ENCODE measurements at places on chromosomes 5 and 9.

DNA sequence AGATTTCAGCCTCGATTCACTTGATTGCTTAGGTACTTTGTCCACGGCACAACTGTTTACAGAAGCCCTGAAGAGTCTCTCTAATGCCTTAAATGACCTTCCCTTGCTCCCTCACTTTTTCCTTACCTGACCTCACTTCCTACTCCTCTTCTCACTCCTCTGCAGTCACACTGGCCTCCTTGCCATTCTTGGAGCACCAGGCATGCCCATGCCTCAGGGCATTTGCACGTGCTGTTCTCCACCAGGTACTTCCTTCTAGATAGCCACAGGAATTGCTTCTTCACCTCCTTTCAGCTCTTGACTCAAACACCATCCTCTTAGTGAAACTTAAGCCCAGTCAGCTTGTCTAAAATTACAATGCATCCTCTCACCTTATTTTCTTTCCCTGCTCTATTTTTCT lies 52.4 kb upstream of the TRAF1 start:
- no peak for DNase-seq

DNA sequence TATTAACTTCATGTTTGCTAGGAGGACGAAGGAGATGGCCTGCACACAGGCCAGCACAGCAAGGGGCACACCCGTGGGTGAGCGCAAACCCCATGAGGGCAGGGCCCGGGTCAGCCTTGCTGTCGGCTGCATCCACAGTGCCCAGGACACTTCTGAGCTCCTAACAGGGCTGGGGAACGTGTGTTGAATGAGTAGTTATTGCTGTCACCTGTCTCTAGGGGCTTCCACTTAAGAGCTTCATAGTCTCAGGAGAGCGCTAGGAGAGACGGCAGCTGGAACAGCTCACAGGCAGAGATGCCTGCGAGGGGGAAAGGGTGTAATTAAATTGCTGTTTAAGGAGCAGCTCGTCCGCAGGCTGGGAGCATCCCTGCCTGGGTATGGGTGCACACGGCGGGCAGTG lies 91.4 kb upstream of the NEURL1B start:
- DNase-seq = no peak

- no peak for DNase-seq
These were observed 298.6 kb downstream of the AGTPBP1 start for GRCh38 chr9:85443190-85443598.

GRCh38 chr9:108149326-108149725 lies 659.8 kb upstream of the KLF4 start:
- DNase-seq = no peak

DNA sequence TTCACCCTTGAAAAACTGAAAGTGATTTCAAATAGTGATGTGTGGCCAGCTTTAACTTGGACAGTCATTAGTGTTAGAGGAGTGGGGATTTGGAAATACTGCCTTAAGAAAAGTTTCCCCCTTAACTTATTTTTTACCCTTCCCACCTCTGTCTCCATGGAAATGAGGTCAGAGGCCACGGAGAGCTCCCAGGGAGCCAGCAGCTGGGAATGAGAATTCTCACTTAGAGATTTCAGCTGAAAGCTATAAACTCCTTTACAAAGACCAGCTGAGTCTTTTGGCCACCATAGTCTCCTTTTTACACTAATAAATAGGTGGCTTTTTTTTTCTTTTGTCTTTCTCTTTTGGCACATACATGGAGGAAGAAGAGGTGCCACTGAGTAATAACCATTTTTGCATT lies 45.7 kb upstream of the PIK3R1 start:
- peak; percentile 49 for DNase-seq

- no peak for DNase-seq
These were observed 542.1 kb downstream of the BNC2 start for GRCh38 chr9:16328349-16328748.

DNA sequence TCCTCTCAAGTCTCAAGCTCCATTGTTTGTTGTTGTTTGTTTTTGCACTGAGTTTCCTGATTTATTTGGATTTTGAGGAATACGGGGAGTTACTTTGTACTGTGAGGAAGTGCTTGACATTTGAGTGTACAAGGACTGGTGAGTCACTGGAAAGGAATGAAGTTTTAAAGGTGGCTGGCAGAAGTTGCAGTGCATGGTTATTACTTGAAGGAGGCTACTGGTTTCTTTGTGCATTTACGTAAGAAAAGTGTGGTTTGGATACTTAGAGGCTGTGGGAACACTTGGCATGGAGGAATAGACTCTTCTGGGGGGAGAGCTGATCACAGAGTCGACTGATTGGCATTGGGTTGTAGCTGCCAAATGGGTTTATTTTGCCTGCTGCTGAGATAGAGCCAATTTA lies 919.0 kb downstream of the TAF11L14 start:
- DNase-seq = no peak

DNA sequence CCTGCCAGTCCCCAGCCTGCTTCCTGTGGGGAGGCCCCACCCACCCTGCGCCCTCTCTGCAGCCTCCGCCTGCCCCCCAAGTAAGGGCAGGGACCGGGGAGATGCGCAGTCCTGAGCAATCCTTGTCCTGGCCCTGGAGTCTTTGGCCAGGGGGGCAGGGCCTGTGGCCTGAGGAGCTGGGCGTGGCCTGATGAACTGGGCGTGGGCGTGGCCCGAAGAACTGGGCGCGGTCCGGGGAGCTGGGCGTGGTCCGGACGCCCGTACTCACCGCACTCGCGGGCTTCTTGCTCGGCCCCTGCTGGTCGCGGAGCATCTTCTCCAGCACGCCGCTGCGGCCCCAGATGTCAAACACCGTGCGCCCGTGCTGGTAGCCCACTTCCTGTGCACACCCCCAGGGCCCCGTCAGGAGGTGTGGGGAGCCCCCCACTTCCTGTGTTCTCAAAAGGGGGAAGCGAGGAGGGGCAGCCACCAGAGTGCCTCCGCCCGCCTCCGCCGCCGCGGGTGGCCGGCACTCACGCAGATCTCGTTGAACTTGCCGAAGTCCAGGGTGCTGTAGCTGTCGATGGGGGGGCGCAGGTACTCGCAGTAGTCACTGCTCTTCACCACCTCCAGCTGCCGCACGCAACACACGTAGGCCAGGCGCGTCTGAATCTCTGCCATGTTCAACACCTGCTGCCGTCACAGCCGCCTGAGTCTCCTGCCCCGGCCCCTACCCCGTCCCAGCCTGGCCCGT lies 2.7 kb upstream of the NSMF start:
- peak; percentile 68 for DNase-seq

DNA sequence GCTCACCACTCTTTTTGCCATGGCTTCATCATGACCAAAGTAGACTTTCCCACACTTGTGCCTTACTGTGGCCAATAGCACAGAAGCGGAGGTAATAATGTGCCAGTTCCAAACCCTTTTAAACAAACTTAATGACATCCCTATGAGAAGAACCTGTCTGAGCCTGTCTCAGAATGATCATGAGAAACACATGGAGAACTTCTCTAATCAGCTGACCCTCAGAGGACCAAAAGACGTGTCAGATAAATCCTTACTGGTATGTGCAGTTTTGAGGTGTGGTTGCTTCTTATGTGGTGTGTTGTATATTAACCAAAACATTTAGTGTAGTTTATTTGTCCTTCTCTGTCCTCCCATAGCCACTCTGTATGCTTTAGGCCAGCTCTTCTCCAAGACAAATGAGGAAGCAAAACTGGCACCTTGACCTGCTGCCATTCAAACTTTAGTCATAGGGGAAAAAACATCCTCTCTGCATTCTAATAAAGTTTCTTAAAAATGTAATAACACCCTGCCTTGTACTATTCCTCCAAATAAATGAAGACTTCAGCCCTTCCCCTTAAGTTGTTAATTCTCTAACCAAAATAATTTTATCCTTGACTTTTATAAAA lies 168.9 kb downstream of the MUSK start:
- DNase-seq = no peak

DNA sequence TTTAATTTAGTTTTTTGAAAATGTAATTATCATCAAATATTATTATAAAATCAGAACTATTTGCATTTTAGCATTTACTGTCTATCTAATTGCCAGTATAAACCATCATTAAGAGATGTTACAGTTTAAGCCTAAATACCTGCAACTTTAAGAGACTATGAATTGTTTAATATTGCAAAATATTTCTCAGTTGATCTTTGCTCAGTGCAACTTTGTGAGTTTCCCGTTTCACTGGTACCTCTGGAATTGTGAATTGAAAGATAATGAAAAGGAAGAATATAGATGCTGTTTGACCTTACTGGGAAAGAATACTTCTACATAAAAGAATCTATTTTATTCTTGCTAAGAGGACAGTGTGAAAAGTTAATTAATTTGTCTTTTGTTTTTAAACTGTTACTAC lies 30.2 kb upstream of the TMED7 start:
- DNase-seq = no peak

DNA sequence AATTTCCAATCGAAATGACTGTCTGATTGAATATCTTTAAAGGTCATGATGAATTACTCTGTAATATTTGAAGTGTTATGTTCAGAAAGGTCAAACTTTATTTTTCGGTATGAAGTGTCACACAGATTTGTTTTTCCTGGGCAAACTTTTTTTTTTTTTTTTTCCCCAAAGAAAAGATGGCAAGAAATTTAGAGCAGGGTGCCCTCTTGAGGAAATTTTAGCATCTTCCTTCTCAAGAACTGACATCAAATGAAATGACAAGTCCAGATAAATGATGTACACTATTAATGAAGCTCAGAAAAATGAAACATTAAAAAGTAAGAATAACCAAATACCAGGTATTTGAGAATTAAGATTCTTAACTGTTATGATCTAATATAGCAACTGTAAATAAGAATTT lies 123.6 kb downstream of the INVS start:
- peak; percentile 69 for DNase-seq

- DNase-seq = no peak
These were observed 163.0 kb upstream of the PUM3 start for GRCh38 chr9:3006851-3007250.

DNA sequence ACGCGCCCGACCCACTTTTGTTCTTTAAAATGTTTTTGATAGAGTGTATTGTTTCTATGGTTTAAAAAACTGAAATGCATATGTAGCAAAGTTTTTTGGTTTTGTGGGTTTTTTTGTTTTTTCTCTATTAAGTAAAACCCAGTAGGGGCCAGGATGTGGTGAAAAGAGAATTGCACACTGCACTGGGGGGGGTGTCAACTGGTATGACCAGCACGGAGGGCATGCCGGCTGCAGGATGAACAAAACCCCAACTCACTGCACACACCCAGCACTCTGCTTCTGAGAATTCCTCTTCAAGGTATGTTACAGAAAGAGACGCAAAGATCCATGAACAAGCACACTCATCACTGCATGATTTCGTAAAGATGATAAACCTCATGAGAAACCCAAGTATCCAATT lies 75.0 kb downstream of the STK10 start:
- DNase-seq = no peak

- no peak for DNase-seq
These were observed 39.2 kb downstream of the OLFM1 start for GRCh38 chr9:135126451-135127187.

DNA sequence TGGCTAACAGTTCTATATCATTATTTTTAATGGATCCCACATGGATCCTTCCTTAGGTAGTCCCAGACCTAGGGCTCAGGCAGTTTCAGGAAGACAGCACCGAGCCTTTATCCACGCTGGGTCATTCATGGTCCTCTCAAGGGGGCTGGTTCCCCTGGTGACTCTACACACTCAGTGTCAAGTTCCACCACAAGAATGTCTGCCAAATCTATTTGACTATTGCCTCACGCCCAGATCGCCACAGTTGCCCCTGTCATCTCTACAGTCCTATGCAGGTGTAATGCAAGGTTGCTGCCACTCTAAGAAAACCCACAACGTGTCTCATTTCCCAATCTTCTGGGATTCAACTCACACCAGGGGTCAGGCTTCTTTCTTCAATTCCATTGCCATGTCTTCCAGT lies 8.0 kb upstream of the ZNF366 start:
- DNase-seq = no peak

- no peak for DNase-seq
These were observed 90.8 kb upstream of the ZNF618 start for GRCh38 chr9:113785334-113785733.

DNA sequence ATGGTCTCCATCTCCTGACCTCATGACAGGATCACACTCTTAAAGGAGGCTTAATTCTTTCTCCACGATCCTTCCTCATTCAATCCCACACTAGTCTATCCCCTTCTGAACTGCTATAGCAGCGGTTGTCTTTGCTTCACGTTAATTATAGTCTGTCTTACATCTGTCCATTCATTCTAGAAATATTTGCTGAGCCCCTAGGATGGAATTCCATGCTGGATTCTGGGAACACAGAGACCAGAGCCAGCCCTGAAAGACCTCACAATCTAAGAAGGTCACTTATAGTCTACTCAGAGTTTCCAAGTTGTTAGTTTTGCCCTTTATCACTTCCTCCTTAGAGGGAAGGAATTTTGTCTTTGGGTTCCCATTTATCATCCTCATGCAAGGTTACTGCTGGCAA lies 193.5 kb downstream of the GAS1 start:
- no peak for DNase-seq

DNA sequence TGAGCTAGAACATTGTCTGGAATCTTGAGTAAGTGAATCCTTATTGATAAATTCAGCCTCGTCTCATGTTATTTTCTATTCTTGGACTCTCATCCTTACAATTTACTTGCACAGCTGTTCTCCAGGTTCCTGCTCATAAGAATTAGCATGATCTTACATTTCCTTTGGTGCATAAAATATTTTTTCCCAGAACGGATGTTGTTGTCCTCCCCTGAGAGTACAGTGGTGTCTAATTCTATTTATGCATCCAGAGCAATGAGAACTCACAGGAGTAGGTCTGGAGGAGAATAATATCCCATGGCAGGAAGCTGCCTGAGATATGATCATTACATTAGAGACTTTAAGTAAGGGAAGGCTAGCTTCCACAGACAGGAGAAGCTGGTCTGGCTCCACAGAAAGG lies 178.4 kb upstream of the MAST4 start:
- peak; percentile 51 for DNase-seq

GRCh38 chr5:125002727-125003598 lies 256.5 kb upstream of the ZNF608 start:
- DNase-seq = no peak

GRCh38 chr5:88377705-88378656 lies 109.3 kb upstream of the TMEM161B start:
- no peak for DNase-seq

- DNase-seq = no peak
These were observed 2.4 kb upstream of the OMD start for GRCh38 chr9:92426501-92427145.

DNA sequence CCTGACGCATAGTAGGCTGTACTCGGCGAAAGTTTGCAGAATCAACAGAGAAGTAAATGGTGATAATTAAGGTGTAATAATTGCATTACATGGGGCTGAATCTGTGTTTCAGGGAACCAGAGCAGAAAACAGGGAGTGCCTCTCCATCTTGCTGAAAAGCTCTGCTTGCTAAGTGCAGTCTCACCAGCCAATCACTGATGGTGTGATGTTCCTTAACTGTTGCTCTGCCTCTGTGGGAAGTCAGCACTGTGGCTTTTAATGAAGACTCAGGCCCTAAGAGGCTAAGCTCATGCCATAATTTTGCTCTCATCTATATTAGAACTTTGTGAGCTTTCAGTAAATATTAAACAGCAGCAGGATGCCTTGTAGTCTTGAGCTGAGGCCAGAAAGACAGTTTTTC lies 4.5 kb downstream of the PHF24 start:
- no peak for DNase-seq

GRCh38 chr9:107542411-107543157 lies 53.0 kb upstream of the KLF4 start:
- DNase-seq = peak; percentile 20

Measured in cardiac fibroblast (primary cell).